ENCODE measurements at places on chromosomes 5 and 9. TPM values are rescaled to one million over a fixed set of nuclear protein-coding genes. Genes with fewer than 3 reads are reported as not detected.

The ADGRD2 gene
- not detected for total RNA-seq

DNA sequence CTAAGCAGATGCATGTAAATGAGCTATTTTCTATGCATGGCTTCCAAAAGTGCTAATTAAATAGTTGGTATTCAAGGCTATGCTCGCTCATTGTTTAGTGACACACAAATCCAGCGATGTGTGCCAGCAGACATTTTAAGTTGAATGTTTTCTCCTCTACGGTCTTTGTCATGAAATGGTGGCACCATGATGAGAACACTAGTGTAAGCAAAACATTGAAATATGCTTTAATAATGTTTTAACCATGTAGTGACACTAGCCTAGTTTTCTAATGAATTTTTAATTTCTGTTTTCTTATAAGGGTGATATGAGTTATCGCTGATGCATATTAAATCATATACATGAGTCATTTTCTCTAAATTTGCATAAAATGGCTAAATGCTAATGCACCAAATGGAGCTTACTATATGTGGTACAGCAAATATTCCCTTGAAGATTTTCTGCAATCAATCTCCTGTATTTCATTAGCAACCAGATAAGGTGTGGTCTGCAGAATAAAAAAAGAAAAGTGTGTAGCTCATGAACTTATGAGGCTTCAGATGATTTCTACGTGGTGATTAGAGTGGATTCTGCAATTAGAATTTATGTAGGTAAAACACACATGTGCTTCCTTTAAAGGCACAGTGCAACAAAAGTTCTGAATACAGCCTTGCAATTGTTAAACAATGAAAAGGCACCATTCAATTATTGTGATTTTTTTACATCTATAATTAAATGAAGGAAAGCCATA, 226.6 kb downstream of the MEF2C start:
- no peak for DNase-seq

The SLC34A1 gene
- not detected for total RNA-seq

The NXNL2 gene
- not detected for total RNA-seq

DNA sequence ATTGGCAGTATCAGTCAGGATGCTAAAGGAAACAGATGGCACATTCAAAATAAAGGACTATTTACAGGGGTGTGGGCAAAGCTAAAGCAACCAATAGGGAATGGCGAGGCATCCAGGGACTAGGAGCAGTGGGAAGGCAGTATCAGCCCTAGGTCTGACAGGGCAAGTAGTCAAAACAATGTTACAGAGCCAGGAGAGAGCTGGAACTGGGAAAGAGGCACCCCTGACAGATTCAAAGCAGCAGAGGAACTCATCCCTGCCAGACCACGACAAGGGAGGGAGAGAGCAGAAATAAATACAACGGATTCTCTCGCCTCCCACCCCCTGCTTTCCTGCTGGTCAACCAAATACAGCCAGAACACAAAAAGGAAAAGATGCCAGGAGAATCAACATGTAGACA, 371.5 kb downstream of the NR2F1-AS1 start:
- no peak for DNase-seq

GRCh38 chr9:109176386-109176785, 9.3 kb upstream of the FRRS1L start:
- no peak for DNase-seq

GRCh38 chr9:12815888-12816287, 41.1 kb downstream of the LURAP1L start:
- no peak for DNase-seq

The OLFM1 gene
- 3.7 TPM for total RNA-seq

DNA sequence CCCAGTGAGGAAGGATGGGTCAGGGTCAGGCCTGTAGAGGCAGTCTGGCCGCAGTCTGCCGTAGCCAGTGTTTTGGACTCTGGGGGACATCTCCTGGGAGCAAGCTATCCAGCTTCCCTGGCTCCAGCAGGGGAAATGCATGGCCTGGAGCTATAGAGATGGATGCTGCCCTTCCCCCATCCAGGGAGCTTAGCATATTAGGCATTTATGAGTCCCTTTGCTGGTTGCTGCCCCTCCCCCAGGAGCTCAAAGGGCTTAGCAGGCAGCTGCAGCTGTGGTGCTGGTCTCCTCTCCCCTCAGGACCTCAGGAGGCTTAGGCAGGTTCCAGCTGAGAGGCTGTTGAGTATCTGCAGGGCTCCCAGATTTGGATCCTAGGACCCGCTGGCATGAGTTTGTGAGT, 1158.7 kb downstream of the DTWD2 start:
- no peak for DNase-seq

DNA sequence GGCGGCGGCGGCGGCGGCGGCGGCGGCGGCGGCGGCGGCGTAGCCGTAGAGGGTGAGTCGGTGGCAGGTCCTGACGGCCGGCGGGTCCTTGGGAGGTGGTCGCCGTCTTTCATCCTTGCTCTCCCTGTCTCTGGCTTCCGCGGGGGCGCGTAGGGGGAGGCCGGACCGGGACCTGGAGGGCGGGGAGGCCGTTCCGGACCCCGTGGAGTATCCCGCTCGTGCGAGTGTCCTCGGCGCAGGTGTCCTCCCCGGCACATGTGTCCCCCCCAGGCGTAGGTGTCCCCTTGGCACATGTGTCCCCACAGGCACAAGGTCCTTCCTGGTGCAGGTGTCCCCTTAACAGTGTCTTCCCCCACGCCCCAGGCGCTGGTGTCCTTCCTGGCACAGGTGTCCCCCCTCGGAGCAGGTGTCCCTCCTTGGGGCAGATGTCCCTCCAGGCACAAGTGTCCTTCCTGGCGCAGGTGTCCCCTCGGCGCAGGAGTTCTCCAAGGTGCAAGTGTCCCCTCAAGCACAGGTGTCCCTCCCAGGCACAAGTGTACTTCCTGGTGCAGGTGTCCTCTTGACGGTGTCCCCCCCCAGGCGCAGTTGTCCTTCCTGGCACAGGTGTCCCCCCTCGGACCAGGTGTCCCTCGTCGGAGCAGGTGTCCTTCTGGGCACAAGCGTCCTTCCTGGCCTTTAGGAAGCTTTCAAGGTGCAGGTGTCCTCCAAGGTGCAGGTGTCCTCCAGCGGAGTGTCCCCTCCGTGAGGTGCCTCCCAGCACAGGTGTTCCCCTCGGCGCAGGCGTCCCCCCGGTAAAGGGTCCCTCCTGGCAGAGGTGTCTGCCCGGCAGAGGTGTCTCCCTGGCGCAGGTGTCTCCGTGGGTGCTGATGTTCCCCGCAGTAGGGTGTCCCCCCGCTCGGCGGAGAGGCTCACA, 519 bp downstream of the EXOC3 start:
- DNase-seq: peak; percentile 25

The ACTBL2 gene
- not detected for total RNA-seq

The RANBP3L gene
- total RNA-seq: 1.2 TPM

The PCDHB11 gene
- total RNA-seq: 0.20 TPM

- DNase-seq: no peak
Measured at GRCh38 chr9:130955947-130956621, 17.0 kb upstream of the FIBCD1 start.

GRCh38 chr5:179852993-179853547, 5.5 kb downstream of the MRNIP start:
- peak; percentile 33 for DNase-seq

DNA sequence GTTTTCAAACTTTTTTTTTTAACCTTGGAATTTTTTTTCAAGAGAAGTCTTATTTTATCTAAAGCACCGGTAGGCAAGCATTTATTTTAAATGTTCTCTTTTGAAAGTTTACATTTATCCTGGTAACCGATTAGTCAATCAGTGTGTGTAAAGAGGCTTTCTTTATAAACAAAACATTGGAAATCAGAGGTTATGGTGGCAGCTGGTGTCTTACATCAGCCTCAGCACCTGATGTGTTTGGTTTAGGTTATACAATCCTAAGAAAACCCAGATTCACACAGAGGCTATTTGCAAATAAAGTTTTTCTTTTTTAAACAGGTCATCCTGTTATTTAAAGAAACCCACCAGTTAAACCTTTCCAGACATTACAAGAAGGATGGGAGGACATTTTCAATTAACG, 173.3 kb upstream of the GDNF start:
- no peak for DNase-seq

The ZFP2 gene
- 1.7 TPM for total RNA-seq

The CYSTM1 gene
- 32.8 TPM for total RNA-seq

DNA sequence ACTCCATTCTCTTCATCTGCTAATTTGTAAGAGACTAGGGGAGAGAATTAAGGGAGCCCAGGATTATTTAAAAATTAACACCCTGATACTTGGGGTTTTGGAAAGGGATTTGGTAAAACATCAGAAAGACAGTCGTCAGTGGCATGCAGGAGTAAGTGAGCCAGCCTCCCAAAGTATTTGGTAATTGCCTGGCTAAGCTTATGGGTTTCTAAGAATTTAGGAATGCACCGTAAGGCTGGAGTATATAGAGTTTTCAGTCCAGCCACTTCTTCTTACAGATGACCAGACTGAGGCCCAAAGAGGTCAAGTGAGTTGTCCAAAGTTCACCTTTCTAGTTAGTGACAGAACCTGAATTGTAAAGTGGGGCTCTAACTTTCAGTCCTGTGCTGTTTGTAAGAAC, 25.8 kb upstream of the NFIB start:
- no peak for DNase-seq

- DNase-seq: peak; percentile 73
Measured at GRCh38 chr9:91101611-91102168, 260.0 kb downstream of the AUH start.

DNA sequence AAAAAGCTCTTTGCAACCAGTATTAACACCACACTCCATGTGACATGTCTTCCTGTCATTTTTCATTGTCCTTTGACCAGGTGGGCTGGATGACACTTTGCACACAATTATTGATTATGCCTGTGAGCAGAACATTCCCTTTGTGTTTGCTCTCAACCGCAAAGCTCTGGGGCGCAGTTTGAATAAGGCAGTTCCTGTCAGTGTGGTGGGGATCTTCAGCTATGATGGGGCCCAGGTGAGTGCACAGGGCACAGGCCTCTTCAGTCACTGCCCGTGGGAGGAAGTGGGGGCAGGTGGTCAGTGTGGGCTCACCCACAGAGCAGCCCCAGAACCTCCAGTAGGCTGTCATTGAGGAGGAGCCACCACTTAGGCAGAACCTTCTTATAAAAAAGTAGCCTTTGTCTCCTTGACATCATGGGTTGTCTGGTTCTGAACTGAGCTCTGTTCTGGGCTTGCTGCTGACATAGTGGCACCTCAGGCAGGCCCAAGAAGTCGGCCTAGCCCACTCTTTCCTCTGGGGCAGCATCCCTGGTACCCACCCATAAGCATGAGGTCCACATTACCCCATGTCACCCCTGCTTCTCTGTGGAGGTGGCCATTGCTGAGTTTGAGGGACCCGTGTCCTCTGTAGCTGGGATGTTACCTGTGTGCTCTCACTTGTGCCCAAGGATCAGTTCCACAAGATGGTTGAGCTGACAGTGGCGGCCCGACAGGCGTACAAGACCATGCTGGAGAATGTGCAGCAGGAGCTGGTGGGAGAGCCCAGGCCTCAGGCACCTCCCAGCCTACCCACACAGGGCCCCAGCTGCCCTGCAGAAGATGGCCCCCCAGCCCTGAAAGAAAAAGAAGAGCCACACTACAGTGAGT, 39.3 kb downstream of the SECISBP2 start:
- DNase-seq: no peak

DNA sequence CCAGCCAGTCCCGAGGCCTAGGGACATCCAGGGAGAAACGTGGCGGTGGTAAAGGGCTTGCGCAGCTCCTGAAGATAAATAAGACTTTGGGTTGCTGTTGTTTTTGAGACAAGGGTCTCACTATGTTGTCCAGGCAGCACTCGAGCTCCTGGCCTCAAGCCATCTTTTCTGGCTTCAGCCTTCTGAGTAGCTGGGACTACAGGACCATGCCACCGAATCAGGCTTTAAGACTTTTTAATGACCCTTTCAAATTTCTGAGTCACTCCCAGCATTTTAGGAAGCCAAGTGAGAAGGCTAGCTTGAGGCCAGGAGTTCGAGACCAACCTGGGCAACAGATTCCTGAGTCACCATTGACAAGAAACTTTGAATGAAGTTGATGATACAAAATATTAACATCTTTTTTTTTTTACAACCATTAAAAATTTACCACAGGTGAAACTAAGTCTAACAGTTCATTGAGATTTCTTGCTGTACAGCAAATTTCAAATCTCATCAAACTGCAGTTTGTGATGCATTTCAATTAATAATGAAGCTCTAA, 817 bp upstream of the GNE start:
- no peak for DNase-seq

- DNase-seq: peak; percentile 24
Measured at GRCh38 chr5:43121913-43122484, 1.3 kb downstream of the ZNF131 start.

DNA sequence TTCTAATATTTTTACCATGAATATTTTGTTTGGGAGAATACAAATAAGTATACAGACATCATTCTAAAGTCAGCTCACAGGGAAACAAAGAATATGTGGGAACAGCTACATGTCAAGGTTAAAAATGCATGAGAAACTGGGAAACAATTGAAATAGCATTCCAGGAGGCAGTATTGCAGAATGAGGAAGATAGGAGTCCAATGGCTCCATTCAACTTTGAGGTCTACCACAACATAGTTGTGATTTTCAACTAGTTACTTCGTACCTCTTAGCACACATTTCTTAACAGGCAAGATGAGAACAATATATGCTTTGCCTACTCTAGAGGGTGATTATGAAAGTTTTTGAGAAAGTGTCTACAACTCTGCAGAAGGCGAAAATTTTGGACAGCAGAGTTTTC, 35.2 kb upstream of the CAST start:
- no peak for DNase-seq

DNA sequence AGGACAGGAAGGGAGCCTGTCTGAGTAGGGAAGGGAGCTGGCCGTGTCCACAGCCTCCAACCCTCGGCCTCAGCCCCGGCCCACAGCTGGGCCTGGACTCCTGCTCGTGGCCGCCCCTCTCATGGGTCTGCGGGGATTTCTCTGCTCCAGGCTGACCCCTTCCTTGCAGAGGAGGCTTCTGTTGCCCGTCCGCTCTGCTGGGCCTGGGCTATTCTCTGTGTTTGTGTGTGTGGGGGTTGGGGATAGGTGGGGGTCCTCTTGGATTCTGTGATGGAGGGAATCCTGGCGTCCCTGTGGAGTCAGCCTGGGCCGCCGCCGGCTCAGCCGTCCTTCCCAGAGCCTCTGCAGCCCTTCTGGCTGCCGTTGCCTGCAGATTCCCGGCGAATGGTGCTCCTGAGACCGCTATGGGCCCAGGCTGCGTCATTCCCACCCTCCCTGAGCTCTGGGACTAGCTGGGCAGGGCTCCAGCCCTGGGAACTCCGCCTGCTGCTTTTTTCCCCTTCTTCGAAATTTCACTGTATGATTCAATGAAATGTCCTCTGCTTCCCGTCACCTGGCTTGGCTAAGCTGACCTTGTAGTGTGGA, 64.2 kb downstream of the FGF18 start:
- peak; percentile 39 for DNase-seq

DNA sequence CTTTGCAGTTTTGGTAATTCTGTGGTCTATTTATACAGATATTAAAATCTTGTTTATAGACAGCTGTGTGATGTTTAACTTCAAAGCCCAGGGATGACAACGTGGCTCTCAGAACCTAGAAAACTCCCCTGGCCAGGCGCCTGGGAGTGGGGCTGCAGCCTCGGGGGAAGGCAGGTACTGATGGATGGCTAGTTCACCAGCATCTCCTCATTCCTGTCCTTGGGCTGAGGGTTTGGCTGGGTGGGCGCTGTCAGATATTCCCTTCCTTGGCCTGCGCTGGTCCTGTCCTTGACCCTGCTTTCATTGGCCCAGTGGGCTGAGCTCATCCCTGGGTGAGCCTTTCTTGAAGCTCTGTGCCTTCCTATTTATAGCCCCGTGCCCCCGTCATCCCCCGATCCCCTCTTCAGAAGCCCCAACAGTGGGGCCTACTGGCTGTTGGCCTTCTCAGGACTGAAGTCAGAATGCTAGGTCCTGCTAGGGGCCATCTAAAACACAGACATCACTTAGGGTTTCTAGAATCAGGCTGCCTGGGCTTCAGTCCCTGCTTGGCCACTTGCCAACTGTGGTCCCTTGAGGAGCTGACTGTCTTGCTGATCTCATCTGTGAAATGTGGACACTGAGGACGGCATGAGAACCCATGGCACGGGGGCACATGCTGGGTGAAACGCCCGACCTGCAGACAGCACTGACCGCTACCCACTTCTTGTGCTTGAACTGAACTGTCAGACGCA, 20.9 kb downstream of the SH3GLB2 start:
- no peak for DNase-seq
